EL (cell line): ENCODE measurements at places on chromosomes 12 and 14.

GRCh38 chr12:12474471-12474928 lies 88.2 kb downstream of the DUSP16 start:
- no peak for DNase-seq

DNA sequence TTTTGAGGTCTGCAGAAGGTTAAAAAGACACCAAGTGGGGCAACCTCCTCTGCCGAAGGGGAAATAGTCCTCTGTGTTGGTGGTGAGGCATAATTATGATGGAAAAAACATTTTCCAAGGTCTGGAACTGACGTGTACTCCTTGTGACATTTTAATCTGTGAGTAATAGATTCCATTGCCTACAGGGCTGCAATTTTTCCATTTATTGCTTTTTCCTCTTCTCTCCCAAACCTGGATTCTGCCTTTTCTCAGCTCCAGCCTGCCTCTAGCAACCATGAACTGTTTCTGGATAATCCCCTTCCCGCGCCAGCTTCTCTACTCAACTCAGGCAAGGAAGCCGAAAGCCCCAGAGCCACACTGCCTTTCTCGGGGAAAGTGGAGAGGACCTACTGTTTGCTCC lies 230.1 kb upstream of the PLXNC1 start:
- peak; percentile 76 for DNase-seq

DNA sequence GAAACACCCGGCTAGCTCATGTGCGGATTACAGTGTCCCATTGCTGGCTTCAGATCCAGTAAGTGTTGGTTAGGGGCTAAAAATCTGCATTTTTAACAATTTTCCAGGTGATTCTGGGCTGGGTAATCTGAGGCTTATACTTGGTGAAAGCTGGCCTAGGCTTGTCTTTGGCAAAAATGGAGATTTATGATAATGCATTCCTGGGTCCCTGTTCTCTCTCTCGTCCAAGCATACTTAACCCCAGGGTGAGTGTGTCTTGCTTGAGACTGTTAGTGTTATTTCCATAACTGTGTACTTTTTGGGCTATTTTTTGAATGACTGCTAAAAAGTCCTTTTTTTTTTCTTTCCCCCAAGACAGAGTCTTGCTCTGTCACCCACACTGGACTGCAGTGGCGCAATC lies 43.2 kb downstream of the SNAPC1 start:
- no peak for DNase-seq

GRCh38 chr14:102078831-102079699 lies 7.8 kb downstream of the HSP90AA1 start:
- DNase-seq: no peak

DNA sequence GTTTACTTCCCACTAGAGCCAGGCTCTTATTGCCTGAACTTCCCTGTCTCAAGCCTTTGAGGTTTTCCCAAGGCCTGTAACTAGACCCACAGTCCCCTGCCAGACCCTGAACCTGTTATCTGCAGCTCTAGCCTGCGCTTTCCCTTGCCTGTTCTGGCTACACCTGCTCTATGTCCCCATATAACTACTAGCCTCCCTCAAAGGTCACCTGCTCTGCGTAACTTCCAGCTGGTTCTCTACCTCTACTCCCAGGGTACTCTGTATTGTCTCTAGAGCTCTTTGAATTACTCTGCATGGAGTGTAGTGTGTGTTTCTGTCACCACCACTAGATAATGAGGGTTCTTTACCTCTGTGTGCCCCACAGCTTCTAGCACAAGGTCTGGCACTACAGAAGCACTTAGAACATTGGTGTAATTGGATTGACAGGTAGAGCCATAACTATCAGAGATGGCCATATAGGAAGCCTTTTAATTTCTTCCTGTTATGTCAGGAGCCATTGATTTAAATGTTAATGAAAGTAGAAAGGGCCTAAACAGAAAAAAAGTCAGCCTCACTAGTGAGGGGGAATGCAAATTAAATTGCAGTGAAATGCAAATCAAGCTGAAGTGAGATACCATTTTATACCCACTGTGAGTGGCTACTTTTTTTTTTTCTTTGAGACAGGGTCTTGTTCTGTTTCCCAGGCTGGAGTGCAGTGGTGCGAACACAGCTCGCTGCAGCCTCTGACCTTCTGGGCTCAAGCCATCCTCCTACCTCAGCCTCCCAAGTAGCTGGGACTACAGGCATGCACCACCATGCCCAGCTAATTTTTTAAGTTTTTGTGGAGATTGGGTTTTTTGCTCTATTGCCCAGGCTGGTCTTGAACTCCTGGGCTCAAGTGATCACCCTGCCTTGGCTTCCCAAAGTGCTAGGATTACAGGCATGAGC lies 47.8 kb downstream of the EID3 start:
- DNase-seq: no peak

DNA sequence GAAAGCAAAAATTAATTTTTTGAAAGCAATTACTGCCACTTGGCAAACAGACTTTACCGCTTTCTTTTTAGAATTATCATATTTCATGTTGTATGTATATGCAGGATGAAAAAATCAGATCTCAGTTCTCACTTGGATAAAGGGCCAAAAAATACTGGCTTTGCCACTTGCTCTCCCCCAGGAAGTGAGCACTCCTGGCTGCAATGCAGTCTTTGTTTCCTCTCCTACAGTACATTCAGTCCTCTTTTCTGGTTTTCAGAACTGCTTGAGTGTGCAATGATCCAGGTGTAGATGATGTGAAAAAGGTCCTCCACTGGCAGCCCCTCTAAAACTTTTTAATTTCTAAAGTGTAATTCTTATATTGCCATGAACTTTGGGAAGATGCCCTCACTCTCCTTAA lies 183.4 kb downstream of the SLC25A21 start:
- peak; percentile 1 for DNase-seq
